Activated CD4-positive, alpha-beta T cell treated with anti-CD3 and anti-CD28 coated beads, Interleukin-2, amount 10 ng/mL, durations not matched to agents 24 days and 14 days (primary cell): ENCODE measurements at places on chromosomes 2 and 18. TPM values are rescaled to one million over a fixed set of nuclear protein-coding genes. Genes with fewer than 3 reads are reported as not detected.

Gene MEIS1
- total RNA-seq, result 0.31 TPM in 1 of 2 replicates, not detected in the other

DNA sequence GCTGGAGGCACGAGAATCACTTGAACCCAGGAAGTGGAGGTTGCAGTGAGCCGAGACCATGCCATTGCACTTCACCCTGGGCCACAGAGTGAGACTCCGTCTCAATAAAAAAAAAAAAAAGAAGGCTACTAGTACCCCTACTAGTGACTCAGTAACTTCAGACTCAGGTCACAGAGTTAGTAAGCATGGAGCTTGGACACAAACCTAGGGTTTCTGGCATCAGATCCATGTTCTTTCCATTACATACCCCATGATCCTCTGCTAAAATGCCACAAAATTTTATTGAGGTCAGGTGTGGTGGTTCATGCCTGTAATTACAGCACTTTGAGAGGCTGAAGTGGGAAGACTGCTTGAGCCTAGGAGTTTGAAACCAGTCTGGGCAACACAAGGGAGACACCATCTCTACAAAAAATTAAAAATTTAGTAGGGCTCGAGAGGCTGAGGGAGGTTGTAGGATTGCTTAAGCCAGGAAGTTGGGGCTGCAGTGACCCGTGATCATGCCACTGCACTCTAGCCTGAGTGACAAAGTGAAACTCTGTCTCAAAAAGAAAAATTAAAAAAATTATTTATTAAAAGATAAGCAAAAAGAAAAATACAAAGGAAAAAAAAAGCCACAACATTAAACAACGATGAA is 45.1 kb downstream of the DHX57 start:
- H3K27ac ChIP-seq, result no peak overlapping the region
- H3K4me1 ChIP-seq, result peaks cover 3% of the 10 kb centered on the region
- H3K27me3 ChIP-seq, result no peaks in the 10 kb centered on the region
- H3K36me3 ChIP-seq, result peaks cover 23% of the 10 kb centered on the region

DNA sequence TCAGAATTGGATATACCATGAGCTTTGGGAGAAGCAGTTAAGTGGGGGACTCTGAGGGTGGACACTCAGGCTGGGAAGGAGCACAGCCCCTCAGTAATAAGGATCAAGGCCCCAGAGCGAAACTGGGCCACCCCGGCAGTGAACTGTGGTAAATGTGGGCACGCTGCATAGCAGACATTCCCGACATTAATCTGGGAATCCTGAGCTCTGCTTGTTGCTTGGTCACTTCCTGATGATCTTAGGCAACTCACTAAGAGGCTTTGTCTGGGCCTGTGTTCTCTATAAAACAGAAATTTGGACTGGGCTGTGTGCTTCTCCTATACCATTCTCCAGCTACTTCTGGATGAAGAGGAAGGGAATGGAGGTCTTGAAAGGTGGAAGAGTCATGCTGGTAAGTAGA is 4.8 kb downstream of the TGFBRAP1 start:
- no peaks in the 10 kb centered on the region for H3K27me3 ChIP-seq
- no peak overlapping the region for H3K4me3 ChIP-seq
- H3K27ac ChIP-seq, result no peak overlapping the region
- DNase-seq, result no peak
- H3K36me3 ChIP-seq, result peaks cover 15% of the 10 kb centered on the region
- peaks cover 32% of the 10 kb centered on the region for H3K4me1 ChIP-seq

Gene TSPYL6
- total RNA-seq, result not detected in 2 replicates

GRCh38 chr2:237667893-237668292 is 40.5 kb downstream of the LRRFIP1 start:
- no peak for DNase-seq
- peaks cover 28% of the 10 kb centered on the region for H3K27me3 ChIP-seq
- H3K27ac ChIP-seq, result no peak overlapping the region
- no peak overlapping the region for H3K4me3 ChIP-seq

DNA sequence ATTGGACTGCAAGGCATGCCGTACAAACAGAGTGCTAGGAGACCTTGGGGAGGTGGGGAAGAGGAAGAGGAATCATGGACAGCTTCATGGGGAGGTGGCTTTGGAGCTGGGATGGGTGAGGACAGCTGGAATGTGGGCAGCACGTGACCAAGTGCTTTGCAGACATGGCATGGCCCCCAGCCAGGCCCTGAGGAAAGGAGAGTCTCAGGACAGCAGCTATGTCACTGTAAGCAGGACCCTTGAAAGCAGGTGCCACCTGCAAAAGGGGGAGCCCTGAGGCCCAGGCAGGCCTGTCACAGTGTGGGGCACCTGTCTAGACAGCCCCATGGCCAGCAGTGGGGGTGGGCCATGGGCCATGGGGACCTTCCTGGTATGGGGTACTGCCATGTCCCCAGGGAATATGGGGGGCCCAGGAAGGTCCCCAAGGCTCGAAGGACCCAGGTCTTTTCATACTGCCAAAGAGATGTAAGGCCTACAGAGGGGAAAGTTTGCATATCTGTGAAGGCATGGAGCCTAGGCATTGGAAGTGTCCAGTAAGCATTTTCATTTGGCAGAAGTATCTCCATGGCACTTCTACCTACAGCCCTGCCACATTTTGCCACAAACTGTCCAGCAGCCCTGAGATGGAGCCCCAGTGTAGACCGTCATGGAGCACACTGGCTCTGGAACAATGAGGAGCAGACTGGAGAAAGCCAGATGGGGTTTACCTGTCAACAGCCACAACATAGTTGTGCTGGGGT is 9.9 kb downstream of the PAX8 start:
- H3K4me3 ChIP-seq, result no peak overlapping the region
- H3K4me1 ChIP-seq, result peaks cover 2% of the 10 kb centered on the region
- no peak for DNase-seq
- H3K27ac ChIP-seq, result no peak overlapping the region

DNA sequence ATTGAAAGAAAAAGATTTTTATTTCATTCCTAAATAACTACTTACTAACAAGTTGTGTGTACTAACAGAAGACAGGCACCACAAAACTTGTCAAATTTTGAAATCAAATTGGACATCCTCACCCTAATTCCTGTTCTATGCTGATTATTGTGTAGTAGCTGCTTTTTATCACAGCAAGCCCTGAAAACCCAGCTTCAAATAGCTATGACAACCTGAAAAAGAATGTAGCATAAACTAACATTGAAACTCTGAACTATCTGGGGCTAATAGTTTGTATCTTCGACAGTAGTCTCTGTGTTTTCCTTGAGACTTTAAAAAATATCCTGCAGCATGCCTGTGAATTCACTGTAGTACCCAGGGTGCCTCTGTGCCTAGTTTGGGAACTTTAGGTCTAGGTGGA is 122.6 kb downstream of the WDPCP start:
- no peaks in the 10 kb centered on the region for H3K27me3 ChIP-seq
- no peak overlapping the region for H3K4me3 ChIP-seq
- DNase-seq, result no peak
- H3K4me1 ChIP-seq, result no peaks in the 10 kb centered on the region
- no peaks in the 10 kb centered on the region for H3K36me3 ChIP-seq
- H3K27ac ChIP-seq, result no peak overlapping the region

GRCh38 chr2:9808334-9809063 is 34.8 kb upstream of the TAF1B start:
- H3K27me3 ChIP-seq, result peaks cover 17% of the 10 kb centered on the region
- H3K4me3 ChIP-seq, result no peak overlapping the region
- H3K4me1 ChIP-seq, result no peaks in the 10 kb centered on the region
- DNase-seq, result no peak

DNA sequence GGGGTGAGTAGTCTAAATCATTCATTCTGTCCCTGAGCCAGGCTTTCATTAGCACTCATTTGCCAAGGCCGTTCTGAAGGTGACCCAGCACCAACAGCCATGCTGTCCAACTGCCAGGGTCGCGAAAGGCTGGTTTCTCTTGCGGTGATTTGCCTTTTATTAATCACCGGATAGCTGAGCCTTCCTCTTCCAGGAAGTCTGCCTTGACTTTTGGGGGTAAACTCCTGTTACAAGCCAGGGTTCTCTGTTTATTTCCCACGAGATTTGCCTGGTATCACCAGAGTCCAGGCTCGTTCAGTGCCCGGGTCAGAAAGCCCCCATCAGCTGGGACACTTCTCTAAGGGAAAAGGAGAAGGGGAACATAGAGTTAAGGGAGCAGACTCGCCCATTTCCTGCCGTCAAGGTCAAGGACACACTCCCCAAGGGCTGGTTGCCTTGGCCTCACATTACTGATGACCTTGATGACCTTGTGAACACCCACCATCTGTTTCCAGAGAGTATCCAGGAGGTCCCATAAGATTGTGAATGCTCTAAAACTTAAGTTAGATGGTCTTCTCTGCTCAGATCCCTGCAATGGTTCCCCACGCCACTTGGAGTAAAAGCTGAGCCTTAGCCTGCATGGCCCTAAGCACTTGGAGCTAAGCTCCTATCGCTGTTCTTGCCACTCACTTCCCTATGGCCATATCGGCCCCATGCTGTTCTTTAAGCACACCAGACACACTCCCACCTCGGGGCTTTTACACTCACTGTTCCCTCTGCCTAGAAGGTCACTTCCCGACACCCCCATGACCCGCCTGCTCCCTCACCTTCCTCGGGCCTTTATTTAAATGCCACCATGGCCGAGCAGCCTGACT is 118.0 kb upstream of the STPG4 start:
- no peak overlapping the region for H3K27ac ChIP-seq
- no peak for DNase-seq
- peaks cover 6% of the 10 kb centered on the region for H3K27me3 ChIP-seq
- no peak overlapping the region for H3K4me3 ChIP-seq
- peaks cover 2% of the 10 kb centered on the region for H3K4me1 ChIP-seq
- H3K36me3 ChIP-seq, result no peaks in the 10 kb centered on the region

DNA sequence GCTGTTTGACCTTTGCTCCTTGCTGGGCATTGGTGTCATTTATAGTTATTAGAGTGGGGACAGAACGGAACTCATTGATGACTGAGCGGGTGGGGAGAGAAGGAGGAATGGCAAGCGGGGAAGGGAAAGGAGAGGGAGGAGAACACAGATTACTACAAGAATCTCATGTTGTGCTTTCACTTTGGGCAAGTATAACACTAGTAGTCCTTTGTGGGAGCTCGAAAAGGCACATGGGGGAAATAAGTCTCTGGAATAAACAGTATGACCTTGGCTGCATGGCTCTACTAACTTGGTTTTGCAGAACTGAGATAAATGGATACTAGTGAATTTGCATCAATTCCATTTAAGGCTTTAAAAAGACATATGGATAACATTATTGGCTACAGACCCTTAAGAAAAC is 161.7 kb upstream of the NABP1 start:
- no peak for DNase-seq
- H3K4me3 ChIP-seq, result no peak overlapping the region
- no peaks in the 10 kb centered on the region for H3K36me3 ChIP-seq
- H3K27me3 ChIP-seq, result peaks cover 15% of the 10 kb centered on the region
- H3K27ac ChIP-seq, result no peak overlapping the region
- H3K4me1 ChIP-seq, result no peaks in the 10 kb centered on the region

DNA sequence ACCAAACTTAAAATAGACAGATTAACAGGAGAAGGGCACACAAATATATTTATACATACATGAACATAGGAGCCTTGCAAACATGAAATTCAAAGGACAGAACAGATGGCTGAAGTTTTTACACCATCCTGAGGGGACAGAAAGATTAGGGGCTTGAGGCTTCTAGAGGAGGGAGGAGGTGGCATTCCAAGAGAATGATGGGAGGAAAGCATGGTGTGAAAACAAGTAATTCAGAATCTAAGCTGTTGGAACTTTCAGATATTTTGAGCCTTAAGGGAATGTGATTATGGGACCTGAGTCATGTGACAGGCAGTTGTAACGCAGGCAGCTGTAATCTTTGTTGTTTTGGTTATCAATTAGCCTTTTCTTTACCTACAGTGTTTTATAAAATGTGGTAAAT is 225.2 kb upstream of the SPOPL start:
- H3K27ac ChIP-seq, result no peak overlapping the region
- no peaks in the 10 kb centered on the region for H3K36me3 ChIP-seq
- H3K4me3 ChIP-seq, result no peak overlapping the region
- DNase-seq, result no peak

GRCh38 chr2:82780050-82780449 is 1679.0 kb downstream of the SUCLG1 start:
- no peaks in the 10 kb centered on the region for H3K27me3 ChIP-seq
- H3K4me1 ChIP-seq, result no peaks in the 10 kb centered on the region
- H3K36me3 ChIP-seq, result no peaks in the 10 kb centered on the region
- H3K4me3 ChIP-seq, result no peak overlapping the region
- no peak overlapping the region for H3K27ac ChIP-seq

GRCh38 chr18:37339701-37340215 is 225.8 kb downstream of the CELF4 start:
- H3K4me3 ChIP-seq, result no peak overlapping the region
- H3K27me3 ChIP-seq, result peaks cover 4% of the 10 kb centered on the region
- DNase-seq, result no peak
- H3K36me3 ChIP-seq, result no peaks in the 10 kb centered on the region

DNA sequence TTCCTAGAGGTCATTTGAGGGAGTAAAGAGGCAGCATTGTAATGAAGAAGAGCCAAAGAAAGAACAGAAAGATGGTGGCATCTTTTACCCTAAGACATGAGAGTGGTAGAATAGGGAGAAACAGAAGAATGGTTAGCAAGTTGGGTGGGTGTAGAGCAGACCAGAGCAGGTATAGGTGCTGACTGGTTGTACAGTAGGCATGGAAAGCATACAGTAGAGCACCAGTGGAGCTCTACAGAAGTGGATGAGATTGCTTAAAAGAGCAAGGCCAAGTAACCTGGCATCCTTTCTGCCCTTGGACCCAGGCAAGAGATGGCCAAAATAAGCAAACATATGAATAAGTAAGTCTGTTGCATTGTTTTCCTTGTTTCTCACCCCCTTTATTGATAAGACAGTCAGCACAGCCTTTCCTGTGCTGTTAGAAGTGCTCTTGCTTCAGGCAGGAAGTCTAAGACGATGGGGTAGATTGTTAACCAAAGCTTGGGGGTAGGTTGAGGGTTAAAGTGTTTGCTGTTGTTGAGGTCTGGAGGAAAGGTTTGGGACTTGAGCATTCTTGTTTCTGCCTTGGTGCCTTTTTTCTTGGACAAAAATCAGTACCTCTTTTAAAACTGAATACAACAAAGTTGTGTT is 76.9 kb downstream of the DIS3L2 start:
- H3K36me3 ChIP-seq, result peaks cover 34% of the 10 kb centered on the region
- H3K4me3 ChIP-seq, result no peak overlapping the region
- no peak for DNase-seq
- peaks cover 3% of the 10 kb centered on the region for H3K27me3 ChIP-seq
- no peak overlapping the region for H3K27ac ChIP-seq

GRCh38 chr2:23944527-23944926 is 4.3 kb downstream of the UBXN2A start:
- H3K27ac ChIP-seq, result no peak overlapping the region
- H3K36me3 ChIP-seq, result peaks cover 10% of the 10 kb centered on the region
- no peak for DNase-seq
- no peak overlapping the region for H3K4me3 ChIP-seq
- peaks cover 12% of the 10 kb centered on the region for H3K4me1 ChIP-seq

DNA sequence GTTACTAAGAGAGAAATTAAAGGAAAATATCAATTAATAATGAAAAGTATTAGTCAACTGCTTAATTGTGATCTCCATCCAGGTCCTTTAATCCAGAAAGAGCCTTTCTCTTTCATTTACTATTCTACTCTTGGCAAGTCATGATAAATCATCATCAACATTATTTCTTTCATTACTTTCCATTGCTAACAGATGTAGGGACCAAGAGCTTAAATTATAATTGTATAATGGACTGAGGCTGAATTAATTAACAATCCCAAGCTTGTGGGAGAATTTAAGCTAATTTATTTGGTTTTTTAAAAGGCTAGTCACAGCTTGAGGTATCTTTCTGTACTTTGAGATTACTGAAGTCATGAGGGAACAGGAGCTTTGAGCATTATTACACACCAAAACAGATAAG is 223.9 kb downstream of the ERBB4 start:
- H3K4me3 ChIP-seq, result no peak overlapping the region
- H3K27me3 ChIP-seq, result no peaks in the 10 kb centered on the region
- no peaks in the 10 kb centered on the region for H3K4me1 ChIP-seq
- no peak for DNase-seq
- no peak overlapping the region for H3K27ac ChIP-seq

Gene FZD7
- 1.3 TPM in 2 replicates for total RNA-seq

Gene RABL2A
- 21.6 and 23.5 TPM in 2 replicates for total RNA-seq
